Activated CD8-positive, alpha-beta memory T cell treated with anti-CD3 and anti-CD28 coated beads, Interleukin-2, amount 50 U/mL, for 48 hours (primary cell): ENCODE measurements at places on chromosomes 6 and 20.

- DNase-seq, result no peak
Observed at GRCh38 chr6:136494710-136495109, 55.5 kb downstream of the MAP7 start.

DNA sequence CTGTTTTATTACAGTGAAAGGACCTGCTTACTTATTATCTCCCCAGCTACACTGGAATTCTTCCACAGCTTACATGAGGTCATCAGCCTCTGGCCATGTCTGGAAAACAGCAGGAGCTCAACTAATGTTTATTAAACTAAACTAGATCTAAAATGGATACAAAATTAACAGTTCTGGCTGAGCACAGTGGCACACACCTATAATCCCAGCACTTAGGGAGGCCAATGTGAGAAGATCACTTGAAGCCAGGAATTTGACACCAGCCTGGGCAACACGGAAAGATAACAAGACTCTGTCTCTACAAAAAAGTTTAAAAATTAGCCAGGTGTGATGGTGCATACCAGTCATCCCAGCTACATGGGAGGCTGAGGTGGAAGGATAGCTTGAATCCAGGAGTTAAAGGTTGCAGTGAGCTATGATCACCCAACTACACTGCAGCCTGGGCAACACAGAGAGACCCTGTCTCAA lies 220.8 kb upstream of the MARCKS start:
- DNase-seq, result no peak

DNA sequence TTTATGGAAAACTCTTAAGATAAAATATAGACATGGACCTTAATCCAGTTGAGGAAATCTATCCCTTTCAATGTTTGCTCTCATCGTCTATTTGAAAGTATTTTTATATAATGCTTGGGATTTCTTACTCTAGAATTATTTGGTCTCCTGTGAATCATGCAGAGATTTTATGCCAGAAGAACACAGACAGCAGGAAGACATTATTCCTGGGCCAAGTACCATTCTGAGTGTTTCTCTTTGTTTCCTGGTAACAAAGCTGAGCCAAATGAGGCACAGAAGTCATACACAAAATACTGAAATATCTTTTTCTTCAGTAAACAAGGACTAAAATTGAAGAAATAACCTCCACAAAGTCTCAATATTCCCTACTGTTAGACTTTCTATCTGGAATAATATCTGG lies 538.2 kb upstream of the EYS start:
- DNase-seq, result no peak

- no peak for DNase-seq
Observed at GRCh38 chr6:158978757-158979156, 21.2 kb downstream of the RSPH3 start.

- no peak for DNase-seq
Observed at GRCh38 chr6:39381550-39382140, 59.1 kb upstream of the KCNK16 start.
